Urinary bladder (tissue), 4 donors: ENCODE measurements at places on chromosomes 1 and 21. TPM values are rescaled to one million over a fixed set of nuclear protein-coding genes. Genes with fewer than 3 reads are reported as not detected.

TRIM45 gene
- total RNA-seq = 7.8 TPM

RHEX gene
- 12.5 TPM for total RNA-seq

OR14K1 gene
- not detected for total RNA-seq

PSRC1 gene
- total RNA-seq = 5.3 TPM

FAM151A gene
- not detected for total RNA-seq

CRTC2 gene
- 4.3 TPM for total RNA-seq

PLA2G2A gene
- 0.48 TPM for total RNA-seq

LIN28A gene
- not detected for total RNA-seq

CELA2A gene
- total RNA-seq = not detected

TDRD10 gene
- total RNA-seq = 1.4 TPM

AMY2A gene
- total RNA-seq = not detected

ADAMTSL4 gene
- 35.5 TPM for total RNA-seq

RNU1-2 gene
- under 0.01 TPM for total RNA-seq

FCRL6 gene
- total RNA-seq = not detected

RGL1 gene
- 69.4 TPM for total RNA-seq

SEMA4A gene
- total RNA-seq = 7.3 TPM

TEKT2 gene
- 0.37 TPM for total RNA-seq

CFHR5 gene
- not detected for total RNA-seq

CNN3 gene
- 350 TPM for total RNA-seq

FCRL4 gene
- total RNA-seq = not detected
